Large intestine (tissue), 12 donors: ENCODE measurements at places on chromosomes 12 and 14.

DNA sequence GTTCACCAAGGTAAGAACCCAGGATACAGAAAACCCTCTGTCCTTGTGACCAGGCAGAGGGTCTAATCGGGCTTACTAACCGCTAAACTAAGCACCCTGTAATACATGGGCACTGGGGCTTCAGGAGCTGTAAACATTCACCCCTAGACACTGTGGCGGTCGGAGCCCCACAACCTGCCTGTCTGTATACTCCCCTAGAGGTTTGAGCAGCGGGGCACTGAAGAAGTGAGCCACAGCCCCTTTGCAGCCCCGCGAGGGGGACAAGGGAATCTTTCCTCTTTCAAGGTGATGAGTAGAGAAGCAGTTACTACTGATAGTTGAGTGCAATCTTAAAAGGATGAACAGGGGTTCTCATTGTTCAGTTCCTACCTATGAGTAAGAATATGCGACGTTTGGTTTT is 397.2 kb downstream of the AEBP2 start:
- no peak for DNase-seq

GRCh38 chr14:86574051-86574777 is 1044.3 kb downstream of the FLRT2 start:
- no peak for DNase-seq

DNA sequence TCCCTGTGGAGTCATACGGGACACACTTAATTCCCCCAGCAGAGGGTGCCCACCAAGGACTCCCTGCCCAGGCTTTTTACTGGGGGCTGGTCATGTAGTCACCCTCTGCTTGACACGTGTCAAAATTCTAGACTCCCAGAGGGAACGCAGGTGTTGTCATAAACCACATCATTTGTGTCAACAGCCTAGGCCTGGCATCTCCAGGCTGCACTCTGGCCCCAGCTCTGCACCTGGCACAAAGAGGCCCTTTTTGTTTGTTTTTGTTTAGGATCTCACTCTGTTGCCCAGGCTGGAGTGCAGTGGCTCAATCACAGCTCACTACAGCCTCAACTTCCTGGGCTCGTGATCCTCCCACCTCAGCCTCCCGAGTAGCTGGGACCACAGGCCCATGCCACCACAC is 21.1 kb downstream of the BRI3BP start:
- no peak for DNase-seq

- DNase-seq, result no peak
Measured at GRCh38 chr14:36503771-36504741, 16.0 kb downstream of the NKX2-1 start.

- peak; percentile 48 for DNase-seq
Measured at GRCh38 chr14:66495218-66496098, 9.3 kb downstream of the CCDC196 start.

GRCh38 chr14:59969319-59969718 is 49.4 kb downstream of the LRRC9 start:
- DNase-seq, result no peak

DNA sequence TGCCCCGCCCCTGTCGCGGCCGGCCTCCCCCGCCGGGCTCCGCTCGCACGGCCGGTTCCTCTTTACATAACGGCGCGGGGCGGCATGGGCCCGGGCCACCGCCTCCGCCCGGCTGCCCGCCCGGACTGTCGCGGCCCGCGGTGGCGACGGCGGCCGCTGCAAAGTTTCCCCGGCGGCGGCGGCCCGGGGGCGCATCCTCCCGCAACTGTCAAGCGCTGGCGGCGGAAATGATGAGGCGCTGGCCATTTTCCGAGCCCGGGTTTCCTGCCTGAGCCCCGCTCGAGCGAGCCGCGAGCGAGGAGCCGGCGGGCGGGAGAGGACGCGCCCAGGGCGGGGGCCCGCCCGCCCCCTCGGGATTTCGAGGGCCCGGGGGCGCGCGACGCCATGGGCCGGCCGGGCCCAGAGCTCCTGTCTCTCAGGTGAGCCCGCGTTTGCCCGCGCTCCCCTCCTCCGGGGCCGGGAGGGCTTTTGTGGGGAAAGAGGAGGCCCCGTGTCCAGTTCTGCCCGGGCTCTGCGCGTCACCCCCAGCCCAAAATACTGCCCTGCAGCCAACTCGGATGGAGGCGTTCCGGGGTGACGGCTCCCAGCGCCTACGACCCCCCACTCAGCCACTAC is at the start of gene SH2B3:
TSS of gene SH2B3 (plus strand) at position 65 of the 615 bp plus-strand sequence. CDS start 12,223 bp downstream, outside the sequence.
- no peak for DNase-seq
